ENCODE measurements at places on chromosomes 11 and 22. TPM values are rescaled to one million over a fixed set of nuclear protein-coding genes. Genes with fewer than 3 reads are reported as not detected.

Gene OR10D3
- total RNA-seq = not detected

Gene OLFML1
- not detected for total RNA-seq

Gene BIRC3
- 130 TPM for total RNA-seq

Gene MPZL2
- 53.3 TPM for total RNA-seq

Gene MRGPRG
- not detected for total RNA-seq

Gene VSIG2
- total RNA-seq = not detected

Gene HBB
- not detected for total RNA-seq

Gene GAS2L1
- total RNA-seq = 18.7 TPM

DNA sequence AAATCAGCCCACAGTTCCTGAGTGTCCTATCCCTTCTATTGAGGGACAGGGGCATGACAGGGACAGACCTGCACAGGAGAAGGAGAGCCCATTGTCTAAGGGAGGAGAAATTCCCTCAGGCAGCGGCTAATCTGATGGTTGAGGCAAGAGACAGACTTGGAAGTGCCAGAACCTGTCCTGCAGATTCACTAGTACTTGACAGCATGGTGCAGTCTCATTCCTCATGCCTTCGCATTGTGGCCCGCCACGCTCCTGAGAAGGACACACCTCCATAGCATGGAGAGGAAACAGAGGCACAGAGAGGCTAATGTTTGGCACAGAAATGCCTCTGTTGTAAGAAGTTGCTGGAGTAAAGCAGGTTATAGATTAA, 3.2 kb downstream of the P2RY6 start:
- DNase-seq = no peak

GRCh38 chr11:132028380-132029240, 658.2 kb downstream of the NTM start:
- peak; percentile 65 for DNase-seq

DNA sequence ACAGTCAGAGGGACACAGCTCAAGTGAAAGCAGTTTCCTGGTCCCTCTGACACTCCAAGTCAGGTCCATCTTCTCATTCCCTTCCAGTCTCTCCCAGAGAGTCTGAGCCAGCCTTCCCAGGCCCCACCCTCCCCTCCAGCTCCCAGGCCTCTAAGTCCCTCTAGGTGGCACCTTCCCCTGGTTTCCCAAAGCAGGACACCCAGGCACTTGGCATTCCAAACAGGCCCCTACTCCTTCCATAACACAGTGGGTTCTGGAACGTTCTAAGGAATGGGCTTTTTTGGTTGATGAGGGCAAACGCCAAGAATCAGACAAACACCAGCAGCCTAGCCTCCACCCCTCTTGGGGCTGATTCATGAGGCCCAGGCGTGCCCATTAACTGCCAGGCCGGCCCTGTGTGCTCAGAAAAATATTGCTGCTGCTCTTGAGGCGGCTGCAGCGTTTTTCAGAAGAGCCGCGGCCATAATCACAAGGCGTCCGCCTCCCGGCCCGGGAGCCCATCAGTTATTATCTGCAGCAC, 418.7 kb downstream of the SOX6 start:
- no peak for DNase-seq

DNA sequence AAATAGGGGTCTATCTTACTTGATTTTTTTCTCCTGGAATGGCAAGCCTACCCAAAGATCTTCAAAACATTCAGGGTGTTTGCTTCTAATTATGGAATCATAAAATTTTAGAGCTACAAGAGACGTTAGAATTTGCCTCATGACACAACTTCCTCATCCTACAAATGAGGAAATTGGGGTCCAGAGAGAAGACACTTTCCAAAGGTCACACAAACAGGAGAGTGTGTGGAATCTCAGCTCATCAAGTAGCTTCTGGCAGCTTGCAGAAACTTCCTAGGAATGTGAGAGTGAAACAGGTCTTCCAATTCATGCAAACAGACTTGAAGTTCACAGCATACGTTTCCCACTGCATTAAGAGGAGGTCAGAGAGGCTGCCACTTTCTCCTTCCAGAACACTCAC, 976.0 kb downstream of the OPCML start:
- no peak for DNase-seq

DNA sequence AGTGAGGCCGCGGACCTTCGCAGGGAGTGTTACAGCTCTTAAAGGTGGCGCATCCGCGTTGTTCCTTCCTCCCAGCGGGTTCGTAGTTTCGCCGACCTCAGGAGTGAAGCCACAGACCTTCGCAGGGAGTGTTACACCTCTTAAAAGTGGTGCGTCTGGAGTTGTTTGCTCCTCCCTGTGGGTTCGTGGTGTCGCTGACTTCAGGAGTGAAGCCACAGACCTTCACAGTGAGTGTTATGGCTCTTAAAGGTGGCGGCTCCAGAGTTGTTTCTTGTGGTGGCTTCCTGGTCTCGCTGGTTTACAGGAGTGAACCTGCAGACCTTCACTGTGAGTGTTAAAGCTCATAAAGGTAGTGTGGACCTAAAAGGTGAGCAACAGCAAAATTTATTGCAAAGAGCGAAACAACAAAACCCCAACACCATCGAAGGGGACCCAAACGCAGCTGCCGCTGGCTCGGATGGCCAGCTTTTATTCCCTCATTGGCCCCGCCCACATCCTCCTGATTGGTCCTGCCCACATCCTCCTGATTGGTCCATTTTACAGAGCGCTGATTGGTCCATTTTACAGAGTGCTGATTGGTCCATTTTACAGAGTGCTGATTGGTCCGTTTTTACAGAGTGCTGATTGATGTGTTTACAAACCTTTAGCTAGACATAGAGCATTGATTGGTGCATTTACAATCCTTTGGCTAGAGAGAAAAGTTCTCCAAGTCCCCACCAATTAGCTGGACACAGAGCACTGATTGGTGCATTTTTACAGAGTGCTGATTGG, 1.2 kb upstream of the TMEM45B start:
- no peak for DNase-seq

- no peak for DNase-seq
Observed at GRCh38 chr22:50001388-50002231, 11.0 kb downstream of the IL17REL start.

GRCh38 chr11:70158201-70158600, 44.9 kb upstream of the FADD start:
- DNase-seq = peak; percentile 7

GRCh38 chr11:64686466-64687170, 36.4 kb downstream of the NRXN2 start:
- DNase-seq = no peak

- no peak for DNase-seq
Observed at GRCh38 chr11:36109850-36110606, 166.2 kb downstream of the LDLRAD3 start.

- peak; percentile 42 for DNase-seq
Observed at GRCh38 chr11:75342966-75343870, 8.2 kb downstream of the ARRB1 start.

GRCh38 chr11:36492724-36493304, 17.3 kb downstream of the TRAF6 start:
- DNase-seq = peak; percentile 51

DNA sequence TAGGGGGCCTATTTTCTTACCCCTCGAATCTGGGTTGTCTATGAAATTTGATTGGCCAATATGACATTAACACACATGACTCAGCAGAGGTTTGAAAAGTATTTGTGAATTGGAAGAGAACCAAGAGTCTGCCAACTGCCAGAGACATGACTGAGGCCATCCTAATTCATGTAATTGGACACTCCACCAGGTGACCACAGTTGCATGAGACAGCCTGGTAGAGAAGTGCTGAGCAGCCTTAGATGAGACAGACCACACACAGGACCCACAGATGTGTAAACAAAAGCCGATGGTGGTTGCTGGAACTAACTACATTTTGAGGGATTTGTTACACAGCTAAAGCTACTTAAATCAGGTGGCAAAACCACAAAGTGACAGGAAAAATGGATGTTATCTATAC, 855 bp upstream of the MS4A5 start:
- DNase-seq = no peak

DNA sequence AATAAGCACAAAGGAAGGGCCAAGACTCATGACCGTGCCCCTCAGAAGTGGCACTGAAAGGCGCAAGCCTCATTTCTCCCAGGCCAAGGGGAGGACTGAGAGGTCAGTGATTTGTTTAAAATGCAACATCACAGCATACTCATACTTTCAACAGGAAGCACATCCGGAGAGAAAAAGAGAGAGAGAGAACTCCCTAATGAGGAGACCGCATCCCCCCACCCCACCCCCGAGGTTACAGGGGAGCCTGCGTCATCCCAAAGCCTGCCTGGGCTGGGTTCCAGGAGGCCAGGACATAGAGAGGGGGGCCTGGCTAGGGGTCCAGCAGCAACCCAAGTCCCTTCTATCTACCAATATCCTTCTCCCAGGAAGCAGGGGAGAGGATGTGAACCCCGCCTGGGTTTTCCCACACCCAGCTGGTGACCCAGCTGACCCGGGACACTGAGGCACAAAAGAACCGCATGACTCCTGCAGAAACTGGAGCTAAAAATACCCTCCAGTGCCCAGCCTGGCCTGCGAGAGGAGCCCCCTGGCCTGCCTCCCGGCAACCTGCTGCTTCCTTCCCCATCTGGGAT, 3.8 kb downstream of the CSNK1E start:
- DNase-seq = peak; percentile 77

DNA sequence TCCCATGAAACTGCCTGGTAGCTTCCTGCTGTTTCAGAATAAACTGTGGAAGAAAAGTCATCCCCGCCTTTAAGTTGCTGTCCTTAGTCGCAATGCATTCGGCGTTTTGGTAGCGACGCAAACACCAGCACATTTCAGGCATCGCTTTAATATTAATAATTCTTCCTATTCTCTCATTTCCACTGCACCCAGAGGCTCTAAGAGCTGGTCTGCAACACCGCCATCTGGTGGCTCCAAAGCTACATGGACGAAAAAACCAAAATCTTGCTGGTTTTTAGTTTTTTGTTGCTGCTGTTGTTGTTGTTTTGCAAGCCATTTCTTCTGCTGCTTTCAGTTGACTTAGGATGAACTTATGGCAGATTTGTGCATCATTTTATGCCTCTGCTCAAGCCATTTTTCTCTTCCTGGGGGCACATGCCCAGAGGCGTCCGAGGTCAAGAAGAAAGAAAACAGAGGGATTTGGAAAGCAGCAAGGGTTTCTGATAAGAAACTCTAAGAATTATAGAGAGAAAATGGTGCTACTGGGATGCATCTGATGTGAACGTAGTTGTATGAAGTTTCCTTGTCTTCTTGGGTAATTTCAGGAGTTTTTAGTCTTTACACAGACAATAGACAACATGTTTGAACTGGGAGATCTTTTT, 345.4 kb upstream of the KIRREL3 start:
- peak; percentile 16 for DNase-seq
